Amygdala (tissue), 56 donors: ENCODE measurements at places on chromosomes 4 and X.
A peak's percentile ranks its signal among the peaks of the same experiment; 100 is the strongest.

DNA sequence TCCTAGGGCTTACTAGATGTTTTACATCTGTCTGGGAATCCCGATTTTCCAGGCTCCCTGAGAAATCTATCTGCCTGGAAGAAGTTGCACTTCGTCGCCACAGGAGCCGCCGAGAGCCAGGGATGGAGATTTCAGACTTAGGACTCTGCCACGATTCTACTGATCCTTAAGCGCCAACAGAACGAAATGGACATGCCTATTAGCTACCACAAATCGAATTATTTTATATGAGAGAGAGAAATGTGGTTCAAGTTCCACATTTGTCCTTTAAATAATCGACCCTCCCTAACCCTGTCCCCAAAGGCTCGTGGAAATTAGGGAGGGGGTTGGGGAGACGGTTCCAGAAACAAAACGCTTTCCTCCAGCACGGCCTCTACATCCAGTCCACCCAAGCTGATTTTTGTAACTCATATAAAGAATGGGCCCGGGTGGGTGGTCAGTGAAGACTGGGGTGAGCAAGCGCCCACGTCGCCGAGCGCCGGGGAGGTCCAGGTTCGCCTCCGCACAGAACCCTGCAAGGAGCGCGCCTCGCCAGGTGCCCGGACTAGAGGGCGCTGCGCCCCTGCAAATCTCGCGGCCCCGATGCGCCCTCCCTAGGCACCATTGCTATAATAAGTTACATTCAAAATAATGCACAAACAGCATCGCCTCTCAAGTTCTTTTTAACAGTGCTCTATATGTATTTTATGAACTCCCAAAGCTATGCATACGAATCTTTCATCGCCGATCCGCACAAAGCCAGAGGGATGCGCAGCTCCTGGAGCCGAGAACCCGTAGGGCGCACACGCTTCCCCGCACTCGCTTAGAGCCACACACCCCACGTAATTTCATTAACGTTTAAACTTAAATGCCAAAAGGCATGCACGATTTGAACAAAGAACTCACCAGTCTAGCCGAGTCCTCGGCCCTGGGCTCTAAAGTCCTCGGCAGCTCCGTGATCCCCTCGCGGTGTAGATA is 2.1 kb upstream of the FAT1 start:
- DNase-seq, result peak; percentile 73

DNA sequence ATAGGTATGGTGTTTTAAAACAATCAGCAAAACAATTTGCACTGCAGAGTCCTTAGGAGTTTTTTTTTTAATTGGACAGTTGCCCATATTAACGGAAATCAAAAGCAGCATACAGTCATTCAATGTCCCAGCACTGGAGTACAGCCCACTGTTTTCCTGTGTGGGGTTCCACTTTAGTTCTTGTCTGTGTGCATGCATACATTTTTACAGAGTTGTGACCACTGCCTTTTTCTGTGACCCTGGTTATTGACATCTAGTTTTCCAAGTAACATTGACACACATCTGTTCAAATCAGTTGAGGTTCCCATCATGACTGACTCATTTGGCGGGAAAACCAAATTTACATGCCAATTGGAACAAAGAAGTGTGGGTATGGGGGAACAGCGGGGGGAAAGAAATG is 83.3 kb downstream of the HPRT1 start:
- DNase-seq, result no peak

GRCh38 chr4:137946453-137947174 is 295.5 kb downstream of the SLC7A11 start:
- no peak for DNase-seq

DNA sequence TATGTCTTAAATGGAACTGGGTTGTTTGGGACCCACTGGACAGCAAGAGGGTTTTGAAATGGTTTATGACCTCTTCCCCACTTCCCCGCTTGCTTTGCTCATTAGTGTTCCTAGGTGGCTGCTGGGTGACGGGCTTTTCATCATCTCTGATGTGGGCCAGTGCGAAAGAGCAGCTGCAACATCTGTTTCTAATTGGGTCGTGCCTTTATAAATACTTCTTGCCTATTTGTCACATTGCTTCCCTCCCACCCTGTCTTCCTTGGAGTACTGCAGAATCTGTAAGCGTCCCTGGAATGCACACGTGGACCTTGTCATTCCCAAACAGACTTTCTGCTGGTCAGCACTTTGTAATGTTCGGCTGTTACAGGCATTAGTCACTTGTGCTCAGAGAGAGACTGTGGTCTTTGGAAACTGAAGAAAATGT is 35.2 kb downstream of the SEPTIN11 start:
- DNase-seq, result peak; percentile 21

DNA sequence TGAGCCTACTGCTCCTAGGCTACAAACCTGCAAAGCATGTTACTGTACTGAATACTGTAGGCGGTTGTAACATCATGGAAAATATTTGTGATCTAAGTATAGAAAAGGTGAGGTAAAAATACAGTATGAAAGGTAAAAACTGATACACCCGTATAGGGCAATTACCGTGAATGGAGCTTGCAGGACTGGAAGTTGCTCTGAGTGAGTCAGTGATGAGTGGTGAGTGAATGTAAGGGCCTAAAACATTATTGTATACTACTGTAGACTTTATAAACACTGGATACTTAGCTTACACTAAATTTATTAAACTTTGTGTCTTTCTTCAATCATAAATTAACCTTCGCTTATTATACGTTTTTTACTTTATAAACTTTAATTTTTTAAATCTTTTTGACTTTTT is 3.7 kb downstream of the KIF4A start:
- DNase-seq, result no peak

DNA sequence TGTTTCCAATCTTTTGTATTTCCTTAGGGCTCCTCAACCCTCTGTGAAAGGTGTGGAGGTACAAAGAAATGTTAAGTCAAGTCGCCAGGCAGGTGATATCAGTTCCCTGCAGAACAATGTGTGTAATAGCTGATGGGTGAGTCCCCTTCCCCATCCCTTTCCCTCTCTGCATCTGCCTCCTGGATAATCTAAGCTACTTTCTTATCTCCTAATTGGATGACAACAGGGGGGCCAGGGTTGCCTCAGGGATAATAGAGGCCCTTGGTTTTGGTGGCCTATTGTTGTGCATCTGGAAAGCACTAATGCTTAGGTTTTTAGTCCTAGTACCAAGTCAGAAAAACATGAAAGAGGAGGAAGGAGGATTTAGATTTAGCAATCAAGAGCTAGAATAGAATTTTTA is 29.1 kb downstream of the MAGED1 start:
- DNase-seq, result no peak

- DNase-seq, result no peak
Observed at GRCh38 chrX:40063555-40063954, 34.2 kb downstream of the BCOR start.

- no peak for DNase-seq
Observed at GRCh38 chr4:123579961-123580360, 183.4 kb downstream of the SPRY1 start.

DNA sequence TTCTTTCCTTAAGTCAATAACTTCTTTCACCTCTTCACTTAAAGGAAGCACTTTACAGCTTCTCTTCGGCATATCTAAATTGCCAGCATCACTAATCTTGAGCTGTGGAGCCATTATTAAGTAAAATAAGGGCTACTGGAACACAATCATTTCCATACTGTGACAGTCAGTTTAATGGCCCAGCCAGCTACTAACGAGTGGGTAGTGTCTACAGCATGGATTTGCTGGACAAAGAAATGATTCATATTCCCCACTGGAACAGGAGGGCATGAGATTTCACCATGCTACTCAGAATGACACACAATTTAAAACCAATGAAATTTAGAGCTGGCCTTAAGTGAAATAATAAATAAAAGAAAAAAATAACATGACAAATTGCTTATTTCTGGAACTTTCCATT is 72.1 kb downstream of the DDIT4L start:
- DNase-seq, result no peak

- DNase-seq, result no peak
Observed at GRCh38 chrX:121322159-121322558, 274.7 kb downstream of the GLUD2 start.

GRCh38 chrX:140971099-140971795 is 31.1 kb upstream of the SPANXB1 start:
- no peak for DNase-seq

DNA sequence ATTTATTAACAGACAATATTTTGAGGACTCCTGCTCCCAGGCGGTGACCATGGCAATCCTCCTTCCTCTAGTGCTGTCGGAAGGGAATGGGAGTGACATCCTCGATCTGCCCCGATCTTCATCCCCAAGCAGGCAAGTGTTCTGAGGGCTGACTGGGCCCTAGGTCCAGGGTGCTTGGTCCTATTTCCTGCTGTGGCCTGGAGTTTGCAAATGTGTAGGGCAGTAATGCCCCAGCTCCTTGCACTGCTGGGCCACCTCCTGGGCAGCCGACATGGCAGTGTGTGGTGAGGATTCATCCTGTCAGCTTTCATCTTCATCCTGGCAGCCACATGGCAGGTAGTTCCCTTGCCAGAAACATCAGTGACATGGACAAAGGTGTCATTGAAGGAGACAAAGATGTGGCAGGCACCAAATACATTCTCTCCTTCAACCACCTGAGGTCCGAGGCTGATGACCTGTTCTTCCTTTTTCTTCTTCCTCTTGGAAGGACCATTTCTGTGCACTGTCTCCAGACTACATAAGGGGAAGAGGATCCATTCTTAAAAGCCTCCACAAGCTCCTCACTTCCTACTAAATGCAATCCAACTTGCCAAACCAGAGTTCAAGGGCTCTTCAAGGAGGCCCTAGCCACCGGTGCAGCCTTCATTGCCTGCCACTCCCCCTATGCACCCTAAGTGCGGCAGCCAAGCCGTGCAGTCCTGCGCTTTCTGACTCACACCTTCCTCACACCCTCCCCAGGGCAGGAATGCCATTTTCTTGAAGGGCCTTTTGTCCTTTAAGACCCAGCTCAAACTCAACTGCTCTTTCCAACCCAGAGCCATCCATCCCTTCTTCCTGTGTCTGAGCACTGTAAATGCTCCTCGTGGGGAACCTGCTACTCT is 65.7 kb downstream of the TMEM154 start:
- DNase-seq, result no peak

DNA sequence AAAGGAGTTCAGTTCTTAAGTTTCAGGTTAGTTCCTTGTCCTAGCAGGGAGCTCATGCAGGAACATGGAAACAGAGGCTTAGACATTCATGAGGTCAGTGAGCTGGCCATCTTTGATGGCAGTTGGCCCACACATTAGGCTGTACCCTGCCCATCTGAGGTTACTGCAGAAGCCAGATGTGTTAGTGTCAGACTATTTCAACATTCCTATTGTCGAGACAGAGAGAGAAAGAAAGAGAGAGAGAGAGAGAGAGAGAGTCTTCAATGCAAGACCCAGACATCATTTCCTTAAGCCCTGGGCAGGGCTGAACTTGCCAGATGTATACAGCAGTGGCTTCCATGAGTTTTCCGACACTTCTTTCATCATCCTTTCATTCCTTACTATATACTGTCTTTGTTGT is 91.3 kb downstream of the PPP1R2C start:
- DNase-seq, result no peak

GRCh38 chr4:16199093-16199492 is 27.2 kb downstream of the TAPT1 start:
- DNase-seq, result no peak

DNA sequence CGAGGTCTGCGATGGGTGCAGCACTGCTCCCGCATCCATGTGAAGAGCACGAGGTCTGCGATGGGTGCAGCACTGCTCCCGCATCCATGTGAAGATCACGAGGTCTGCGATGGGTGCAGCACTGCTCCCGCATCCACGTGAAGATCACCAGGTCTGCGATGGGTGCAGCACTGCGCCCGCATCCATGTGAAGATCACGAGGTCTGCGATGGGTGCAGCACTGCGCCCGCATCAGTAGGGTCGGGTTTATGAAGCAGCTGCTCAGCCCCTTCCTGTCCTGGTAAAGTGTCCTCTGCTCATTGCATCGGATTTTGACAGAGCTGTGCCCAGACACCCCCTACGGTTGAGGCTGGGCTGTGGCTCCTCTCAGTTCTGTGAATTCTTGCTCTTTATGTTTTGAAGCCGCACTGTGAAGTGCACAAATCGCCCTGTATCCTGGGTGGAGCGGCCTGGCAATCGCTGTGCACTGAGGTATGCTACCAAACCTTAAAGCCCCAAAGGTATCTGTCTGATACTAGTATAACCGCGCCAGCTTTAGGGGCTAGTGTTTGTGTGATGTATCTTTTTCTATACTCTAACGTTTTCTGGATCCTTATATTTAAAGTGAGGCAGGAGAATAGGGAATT is 98.7 kb downstream of the CPZ start:
- DNase-seq, result no peak

GRCh38 chr4:163554870-163555465 is 60.5 kb downstream of the TMA16 start:
- no peak for DNase-seq

GRCh38 chr4:80726471-80726870 is 304.0 kb upstream of the BMP3 start:
- no peak for DNase-seq

DNA sequence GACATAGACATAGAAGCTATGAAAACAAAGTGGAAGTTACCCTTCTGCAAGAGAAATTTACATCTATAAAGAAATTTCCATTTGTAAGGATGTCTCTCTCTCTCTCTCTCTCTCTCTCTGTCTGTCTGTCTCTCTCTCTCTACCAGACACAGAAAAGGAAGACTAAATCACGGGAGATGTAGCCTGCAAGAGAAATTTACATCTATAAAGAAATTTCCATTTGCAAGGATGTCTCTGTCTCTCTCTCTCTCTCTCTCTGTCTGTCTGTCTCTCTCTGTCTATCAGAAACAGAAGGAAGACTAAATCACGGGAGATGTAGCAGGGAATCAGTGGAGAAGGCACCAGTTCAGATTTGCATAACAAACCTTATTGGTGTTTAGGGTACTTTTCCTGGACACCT is 65.6 kb upstream of the CTSO start:
- DNase-seq, result no peak

- no peak for DNase-seq
Observed at GRCh38 chrX:74251006-74251930, 52.7 kb upstream of the ZCCHC13 start.

DNA sequence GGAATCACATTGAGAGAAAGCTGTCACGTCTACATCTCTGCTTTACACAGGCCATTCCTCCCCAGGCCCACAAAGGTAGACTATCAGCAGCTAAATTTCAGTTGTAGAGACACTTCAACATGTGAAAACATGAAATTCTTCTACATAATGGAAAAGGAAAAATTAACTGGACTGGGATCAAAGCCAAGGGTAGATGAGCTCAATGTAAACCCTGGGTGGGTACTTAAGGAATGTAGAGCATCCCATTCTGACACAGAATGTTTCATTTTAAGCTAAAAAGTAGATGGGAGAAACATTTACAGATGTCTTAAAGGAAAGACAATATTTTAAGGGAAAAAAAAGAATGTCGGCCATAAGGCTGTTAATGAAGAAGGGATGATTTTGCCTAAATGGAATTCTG is 51.3 kb upstream of the NPNT start:
- DNase-seq, result no peak

GRCh38 chr4:17347445-17347844 is 164.4 kb downstream of the QDPR start:
- DNase-seq, result no peak

- no peak for DNase-seq
Observed at GRCh38 chrX:2483398-2484060, 17.2 kb downstream of the DHRSX start.

- no peak for DNase-seq
Observed at GRCh38 chr4:173675446-173675845, 145.4 kb upstream of the HAND2 start.
